Motor neuron (in vitro differentiated cells): ENCODE measurements at places on chromosomes 3 and 15. TPM values are rescaled to one million over a fixed set of nuclear protein-coding genes. Genes with fewer than 3 reads are reported as not detected.

DNA sequence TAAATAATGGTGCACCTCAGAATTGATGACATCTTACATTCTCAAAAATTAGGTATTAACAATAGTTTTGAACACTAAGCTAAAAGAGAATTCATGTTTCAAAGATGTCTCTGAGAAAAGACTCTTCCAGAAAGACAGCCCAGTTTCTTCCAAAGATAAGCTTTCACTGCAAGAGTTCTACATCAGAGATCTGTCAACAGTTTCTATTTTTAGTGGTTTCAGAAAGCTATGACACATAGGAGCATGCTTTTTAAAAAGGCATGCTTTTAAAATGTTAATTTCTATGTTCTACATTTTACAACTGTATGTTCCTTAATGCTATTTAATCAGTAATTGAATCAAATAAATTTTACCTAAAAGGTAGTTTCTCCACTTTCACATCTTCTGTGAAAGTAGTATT lies 88.2 kb downstream of the PLOD2 start:
- no peak for ATAC-seq

DNA sequence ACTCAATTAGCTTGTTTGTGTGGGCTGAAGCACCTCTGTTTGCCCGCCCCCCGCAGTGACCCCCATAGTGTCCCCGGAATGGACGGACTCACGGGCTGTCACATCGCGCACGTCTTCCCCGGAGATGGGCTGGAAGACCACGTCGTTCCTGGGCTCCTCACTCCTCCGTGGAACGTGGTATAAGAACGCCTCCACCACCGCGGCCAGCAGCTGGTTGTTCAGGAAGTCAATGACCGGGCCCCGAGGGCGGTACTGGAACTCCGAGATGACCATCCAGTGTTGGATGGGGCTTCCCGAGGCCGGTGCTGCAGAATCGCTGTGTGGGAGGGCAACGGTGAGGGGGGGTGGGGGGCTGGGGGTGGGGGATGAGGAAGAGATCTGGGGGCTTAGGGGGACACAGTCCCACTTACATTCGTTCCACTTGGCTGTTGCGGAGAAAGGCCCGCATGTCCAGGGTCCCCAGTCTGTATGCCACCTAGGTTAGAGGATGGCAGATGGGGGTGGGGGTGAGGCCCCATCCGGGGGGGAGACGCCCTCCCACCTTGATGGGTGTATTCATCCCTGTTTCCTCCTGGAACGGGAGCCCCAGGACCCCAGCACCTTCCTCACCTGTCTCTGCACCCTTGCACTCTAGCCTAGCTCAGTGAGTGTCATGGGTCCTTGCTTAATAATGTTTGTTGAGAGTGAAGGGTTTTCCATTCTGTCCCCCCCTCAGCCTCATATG lies 30.2 kb downstream of the MUC20 start:
- no peak for ATAC-seq

DNA sequence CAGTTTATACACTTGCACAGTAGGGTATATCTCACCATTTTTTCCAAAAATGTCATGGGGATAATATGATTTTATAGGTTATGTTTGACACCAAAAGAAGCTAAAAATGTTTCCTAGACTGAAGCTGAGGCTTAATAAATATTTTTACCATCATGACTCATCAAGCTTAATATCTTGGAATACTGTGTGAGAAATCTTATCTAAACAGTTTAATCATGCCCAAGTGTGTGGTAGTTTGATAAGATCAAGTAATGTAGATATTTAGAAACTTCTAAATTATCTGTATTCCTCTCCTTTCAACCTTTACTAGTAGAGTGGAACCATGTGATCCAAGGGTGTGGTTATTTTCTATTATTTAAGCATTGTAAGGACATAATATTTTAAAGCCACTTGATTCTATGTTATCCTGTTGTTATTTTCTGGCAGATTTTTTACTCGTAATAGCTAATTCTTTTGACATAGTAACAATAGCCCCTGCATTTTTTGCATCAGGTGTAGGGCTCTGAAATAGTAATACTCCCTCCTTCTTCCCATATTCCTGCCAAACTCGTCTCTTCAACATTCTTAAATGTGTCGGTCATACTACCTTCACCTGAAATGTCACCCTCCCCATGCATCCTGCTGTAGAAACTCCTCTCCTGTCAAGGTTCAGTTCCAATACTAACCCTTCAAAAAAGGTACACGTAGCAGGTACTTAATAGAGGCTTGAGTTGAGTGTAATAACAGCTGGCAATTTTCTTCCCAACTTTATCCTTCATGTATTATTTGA lies 729.6 kb downstream of the NLGN1 start:
- ATAC-seq, result no peak

Gene FOXB1
- 12.2 and 12.8 TPM in 2 replicates for total RNA-seq

Gene WWTR1
- 3.2 and 3.3 TPM in 2 replicates for total RNA-seq

- ATAC-seq, result no peak
Observed at GRCh38 chr3:143192193-143192592, 72.6 kb downstream of the CHST2 start.

GRCh38 chr15:67822537-67823313 lies 2.6 kb upstream of the SKOR1 start:
- ATAC-seq, result no peak

Gene SLC7A14
- 3.7 and 4.5 TPM in 2 replicates for total RNA-seq

DNA sequence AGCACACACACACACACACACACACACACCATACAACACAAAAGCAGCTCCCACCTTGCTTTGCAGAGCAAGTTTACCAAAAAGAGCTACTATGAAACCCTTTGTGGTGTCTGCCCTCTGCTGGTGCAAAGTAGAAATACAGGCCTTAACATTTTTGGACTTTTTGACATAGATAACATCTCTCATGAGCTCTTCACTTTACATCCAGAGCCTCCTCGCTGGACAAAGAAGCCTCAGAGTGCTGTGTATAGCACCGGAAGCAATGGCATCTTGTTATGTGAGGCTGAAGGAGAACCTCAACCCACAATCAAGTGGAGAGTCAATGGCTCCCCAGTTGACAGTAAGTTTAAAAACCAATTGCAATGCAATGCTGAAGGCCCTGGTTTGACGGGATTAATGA lies 157.9 kb downstream of the CHL1 start:
- peak; percentile 59 for ATAC-seq

DNA sequence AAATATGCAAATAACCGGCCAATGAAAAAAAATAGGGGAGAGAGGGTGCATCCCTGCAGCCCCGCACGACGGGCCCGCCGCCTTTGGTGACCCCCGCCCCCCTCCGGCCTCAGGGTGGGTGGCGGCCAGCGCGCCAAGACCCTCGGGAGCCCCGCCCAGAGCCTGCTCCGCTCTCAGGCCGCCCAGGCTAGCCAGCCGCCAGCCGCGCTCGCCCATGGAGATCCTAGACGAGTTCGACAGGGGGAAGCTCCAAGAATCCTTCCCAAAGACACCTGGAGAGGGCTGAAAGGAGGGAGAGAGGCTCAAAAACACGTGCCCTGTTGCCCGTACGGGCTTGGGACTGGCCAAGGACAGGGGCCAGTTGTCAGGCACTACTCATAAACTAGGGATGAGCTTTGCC lies 434.0 kb downstream of the NR2F2 start:
- ATAC-seq, result no peak
